NCI-H1417 (cell line): ENCODE measurements at places on chromosomes 5 and 9.

DNA sequence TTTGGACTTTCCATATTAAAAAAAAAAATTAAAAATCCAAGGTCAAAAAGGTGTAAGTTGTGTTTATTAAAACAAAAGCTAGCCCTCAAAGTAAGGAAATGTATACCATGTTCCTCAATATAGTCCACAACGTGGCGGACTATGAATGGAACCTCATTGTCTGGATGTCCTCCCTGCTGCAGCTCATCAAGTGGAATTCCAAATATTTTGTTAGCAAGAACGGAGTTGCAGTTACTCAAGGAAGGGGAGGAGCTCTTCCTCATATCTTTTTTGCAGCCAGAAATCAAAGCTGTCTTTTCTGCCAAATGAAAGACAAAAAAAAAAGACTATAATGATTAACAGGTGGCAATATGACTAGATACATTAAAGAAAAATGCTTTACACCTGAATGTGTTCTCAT lies 14.0 kb downstream of the FAM13B start:
- DNase-seq: no peak

- peak; percentile 85 for DNase-seq
Measured at GRCh38 chr5:23208959-23209431, 298.4 kb upstream of the PRDM9 start.

GRCh38 chr5:132064738-132065331 lies 4.4 kb downstream of the IL3 start:
- DNase-seq: peak; percentile 46

DNA sequence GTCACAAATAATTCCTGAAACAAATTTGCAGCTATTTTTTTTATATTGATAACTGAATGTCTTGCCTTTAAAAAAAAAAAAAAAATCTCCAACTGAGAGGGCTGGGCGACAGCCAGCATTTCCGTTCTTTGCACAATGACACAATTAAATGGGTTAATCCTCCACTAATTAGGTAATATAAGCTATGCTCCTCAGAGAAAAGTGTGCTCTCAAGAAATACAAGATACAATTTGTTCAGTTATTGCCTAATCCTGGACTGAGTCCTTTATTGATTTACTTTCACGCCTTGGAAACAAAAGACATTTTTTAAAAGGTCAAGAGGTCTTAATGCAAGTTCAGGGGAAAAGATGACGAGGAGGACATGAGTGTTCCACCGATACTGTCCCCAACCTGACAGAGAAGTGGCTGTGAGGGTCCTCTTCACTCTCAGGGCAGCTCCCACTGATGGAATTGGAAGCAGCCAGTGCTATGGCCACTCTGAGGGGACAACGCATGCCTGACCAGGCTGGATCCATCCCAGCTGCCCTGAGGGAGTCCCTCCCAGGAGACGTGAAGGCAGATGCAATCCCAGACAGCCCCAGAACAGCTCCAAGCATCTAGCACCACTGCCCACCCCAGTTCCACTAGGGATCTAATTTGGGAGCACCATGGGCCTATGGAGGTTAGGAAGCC lies 220.7 kb downstream of the GNA14 start:
- DNase-seq: peak; percentile 16
